ENCODE measurements at places on chromosomes 13 and 19. TPM values are rescaled to one million over a fixed set of nuclear protein-coding genes. Genes with fewer than 3 reads are reported as not detected.

TDRD12 gene
- 0.41 TPM for total RNA-seq

NLRP7 gene
- total RNA-seq = not detected

CCL25 gene
- total RNA-seq = not detected

GRCh38 chr19:31675193-31675913 lies 326.1 kb upstream of the TSHZ3 start:
- DNase-seq = no peak

DNA sequence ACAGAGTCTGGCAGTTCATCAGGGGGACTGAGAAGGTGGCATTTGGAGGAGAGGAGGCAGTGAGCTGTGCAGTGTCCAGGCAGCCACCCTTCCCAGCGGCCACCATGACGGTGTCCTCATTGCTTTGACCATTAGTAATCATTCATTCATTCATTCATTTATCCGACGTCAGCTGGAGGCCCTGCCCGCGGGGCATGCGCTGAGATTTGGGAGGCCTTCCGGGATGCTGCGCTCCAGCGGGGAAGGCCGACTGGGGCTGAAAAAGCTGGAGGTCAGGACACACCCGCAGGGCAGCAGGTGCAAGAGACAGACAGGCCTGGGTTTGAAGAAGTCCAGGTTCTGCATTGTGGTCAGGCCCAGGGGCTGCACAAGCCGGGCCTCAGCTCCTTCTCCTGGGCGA lies 8.9 kb downstream of the TTYH1 start:
- DNase-seq = no peak

DNA sequence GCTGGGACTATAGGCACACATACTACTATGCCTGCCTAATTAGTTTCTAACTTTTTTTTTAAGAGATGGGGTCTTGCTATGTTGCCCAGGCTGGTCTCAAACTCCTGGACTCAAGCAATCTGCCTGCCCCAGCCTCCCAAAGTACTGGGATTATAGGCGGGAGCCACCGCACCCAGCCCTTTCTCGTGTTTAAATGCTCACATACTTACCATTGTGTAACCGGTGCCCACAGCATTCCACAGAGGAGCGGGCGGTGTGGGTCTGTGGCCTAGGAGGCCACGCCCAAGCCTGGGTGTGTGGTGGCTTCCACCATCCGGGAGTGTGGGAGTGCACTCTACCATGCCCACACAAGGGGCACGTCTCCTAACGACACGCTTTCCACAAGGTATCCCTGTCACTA lies 7.7 kb downstream of the LMNB2 start:
- DNase-seq = no peak

Data from tongue (tissue), 3 donors.